ENCODE measurements at places on chromosomes 5 and 9.
A peak's percentile ranks its signal among the peaks of the same experiment; 100 is the strongest.

DNA sequence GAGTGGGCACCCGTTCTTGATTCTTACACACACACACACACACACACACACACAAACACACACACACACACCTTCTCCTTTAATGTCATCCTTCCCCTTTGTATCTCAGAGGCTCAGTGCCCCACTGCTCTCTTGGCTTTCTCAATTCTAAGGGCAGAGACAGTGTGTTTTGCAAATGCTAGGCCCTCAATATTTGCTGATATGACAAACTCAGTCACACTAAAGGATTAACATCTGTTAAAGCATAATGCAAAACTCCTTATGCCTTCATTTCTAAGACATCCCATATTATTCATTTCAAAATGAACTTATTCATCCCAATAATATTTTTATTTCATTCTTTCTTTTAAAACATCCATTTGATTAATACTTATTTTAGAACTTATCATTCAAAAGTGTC, 8.9 kb upstream of the NRG2 start:
- DNase-seq, result no peak

DNA sequence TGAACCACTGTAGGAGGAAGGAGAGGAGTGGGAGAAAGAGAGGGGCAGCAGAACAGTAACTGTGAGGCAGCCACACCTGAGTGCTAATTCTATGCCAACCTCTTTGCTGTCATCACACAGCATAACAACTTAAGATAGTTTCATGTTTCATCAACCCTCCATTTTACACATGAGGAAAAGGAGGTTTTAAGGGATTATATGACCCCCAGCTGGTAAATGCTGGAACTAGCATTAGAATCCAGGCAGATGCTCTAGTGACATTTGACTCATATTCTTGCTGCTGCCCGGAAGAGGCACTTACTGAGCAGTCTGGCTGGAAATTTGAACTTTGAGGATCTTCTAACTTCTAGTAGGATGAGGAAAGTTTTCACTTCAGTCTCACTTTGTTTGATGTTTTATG, 24.1 kb upstream of the VLDLR start:
- no peak for DNase-seq

GRCh38 chr9:90464978-90465377, 177.6 kb downstream of the DIRAS2 start:
- DNase-seq, result no peak

GRCh38 chr5:126464959-126465358, 41.8 kb downstream of the GRAMD2B start:
- no peak for DNase-seq

- DNase-seq, result no peak
These were observed 15.0 kb downstream of the NPR3 start for GRCh38 chr5:32726086-32726557.

DNA sequence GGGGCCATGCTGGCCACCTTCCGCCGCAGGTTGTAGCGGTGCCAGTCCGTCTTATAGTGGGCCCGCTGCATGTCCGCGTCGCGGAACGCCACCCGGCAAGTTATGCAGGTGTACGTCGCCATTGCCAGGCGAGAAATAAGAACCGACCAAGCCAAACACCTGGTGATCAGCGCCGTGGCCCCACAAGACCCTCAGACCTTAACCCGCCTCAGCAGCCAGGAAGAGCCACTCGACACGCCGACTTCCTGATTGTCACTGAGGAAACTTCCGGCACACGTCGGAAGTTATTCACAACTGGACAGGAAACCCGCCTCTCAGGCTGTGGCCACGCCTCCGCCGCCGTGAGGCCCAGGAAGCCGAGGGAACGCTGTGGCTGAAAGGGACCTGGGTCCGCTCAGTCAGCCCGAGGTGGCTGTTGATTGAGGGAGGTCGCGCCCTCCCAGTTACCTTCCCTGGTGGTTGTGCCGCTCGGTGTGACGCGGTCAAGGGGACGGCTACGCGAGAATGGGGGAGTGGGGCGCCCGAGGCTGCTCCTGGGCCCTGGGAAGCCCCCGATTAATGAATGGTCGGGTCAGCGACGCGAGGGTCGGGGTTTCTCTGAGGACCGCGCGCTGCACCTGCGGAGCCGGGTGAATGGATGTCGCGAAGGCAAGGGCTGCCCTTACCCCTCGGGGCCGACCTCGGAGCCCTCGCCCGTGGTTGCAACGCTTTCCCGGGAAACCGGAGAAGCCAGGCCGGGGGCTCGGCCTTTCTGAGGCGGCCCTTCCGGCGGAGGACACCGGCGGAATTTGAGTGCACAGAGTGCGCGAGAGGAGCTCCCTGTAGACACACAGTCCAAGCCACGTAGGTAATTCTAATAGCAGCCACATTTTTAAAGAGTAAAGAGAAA, at the start of gene ZNF622:
Gene ZNF622, minus strand, starts transcription at position 257 of the 889 bp plus-strand sequence. Its CDS starts 135 bp downstream, at position 122.
- peak; percentile 76 for DNase-seq

GRCh38 chr5:77333036-77333435, 122.6 kb downstream of the PDE8B start:
- DNase-seq, result no peak

DNA sequence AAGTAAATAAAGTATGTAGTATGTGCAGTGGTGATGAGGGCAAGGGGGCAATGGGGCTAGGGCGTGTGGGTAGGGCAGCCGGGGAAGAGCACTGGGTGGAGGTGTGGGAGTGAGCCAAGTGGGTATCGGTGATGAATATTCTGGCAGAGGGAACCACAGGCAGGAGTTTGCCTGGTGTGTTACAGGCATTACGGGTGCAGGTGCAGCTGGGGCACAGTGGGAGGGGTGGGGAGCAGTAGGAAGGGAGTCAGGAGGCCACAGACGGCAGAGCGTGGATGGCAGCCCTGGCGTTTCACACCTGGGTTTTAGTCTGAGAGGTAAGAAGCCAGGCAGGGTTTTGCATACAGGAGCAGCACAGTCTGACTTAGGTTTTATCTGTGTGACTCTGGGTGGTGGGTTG, 35.4 kb downstream of the SFXN1 start:
- no peak for DNase-seq

DNA sequence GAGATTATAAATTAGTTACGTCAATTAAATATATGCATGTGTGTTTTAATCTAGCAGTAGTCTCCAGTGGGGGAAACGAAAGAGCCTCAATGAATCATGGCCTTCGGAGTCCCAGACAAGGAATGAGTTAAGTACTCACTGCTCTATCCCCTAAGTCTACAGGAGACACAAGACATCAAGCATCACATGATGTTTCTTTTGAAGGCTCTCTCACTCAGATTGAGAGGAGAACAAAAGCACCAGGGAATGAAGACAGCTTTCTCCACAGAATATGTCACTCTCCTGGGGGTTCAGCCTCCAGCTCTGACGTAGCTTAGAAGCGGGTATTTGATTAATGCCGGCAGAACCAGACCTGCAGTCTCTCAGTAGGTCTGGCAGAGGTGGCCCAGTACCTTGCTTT, 381.4 kb downstream of the ACTL7B start:
- no peak for DNase-seq

DNA sequence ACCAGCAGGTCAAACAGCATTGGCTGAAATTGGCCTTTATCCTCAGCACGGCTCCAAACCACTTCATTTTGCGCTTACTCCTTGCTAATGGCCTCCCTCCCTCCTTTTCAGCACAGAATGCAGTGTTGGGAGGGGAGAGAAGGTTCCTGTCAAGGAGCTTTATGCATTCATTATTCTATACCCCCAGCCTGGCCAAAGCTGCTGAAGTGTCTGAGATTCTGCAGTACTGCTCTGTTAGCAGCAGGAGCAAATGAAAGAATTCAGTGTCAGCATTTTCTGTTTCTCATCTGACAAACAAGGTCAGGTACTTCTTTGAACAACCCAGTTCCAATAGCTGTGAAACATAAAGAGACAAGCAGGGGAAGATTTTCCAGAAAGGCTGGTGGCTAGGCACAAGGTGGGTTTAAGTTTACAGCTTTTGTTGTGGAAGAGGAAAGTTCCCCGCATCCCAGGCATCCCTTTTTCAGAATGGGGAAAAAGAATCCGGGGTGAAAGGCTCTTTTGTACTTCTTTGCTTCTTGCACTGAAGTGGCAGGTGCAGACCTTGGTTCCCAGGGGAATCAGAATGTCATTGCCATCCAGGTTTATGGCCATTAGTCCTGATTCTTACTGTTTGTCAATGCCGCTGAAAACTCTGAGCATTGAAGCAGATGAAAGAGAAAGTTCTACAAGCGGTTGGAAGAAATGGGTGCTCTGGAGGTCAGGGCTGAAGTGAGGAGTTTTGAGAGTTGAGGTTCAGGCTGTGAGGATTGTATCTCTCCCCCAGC, 109.3 kb upstream of the APC start:
- DNase-seq, result no peak

GRCh38 chr9:3971391-3972082, 328.3 kb downstream of the GLIS3 start:
- no peak for DNase-seq

DNA sequence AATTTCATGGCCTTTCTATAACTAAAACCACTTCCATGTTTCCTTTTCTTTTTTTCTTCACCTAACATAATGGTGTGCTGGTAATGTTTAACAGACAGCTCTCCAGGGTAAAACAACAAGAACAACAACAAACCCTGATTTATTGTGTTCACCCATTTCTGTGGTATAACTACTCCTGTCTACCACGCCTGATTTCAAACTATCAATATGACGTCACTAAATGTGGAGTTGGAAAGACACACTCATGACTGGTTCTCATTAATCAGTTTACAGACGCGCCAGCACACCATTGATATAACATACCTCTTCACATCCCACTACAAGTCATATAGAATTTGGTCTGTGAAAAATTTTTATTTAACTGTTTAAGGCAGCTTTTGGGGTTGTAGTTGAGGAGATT, 142.9 kb downstream of the ARRDC3 start:
- DNase-seq, result no peak

GRCh38 chr5:150322202-150322601, 19.5 kb upstream of the ARSI start:
- no peak for DNase-seq

DNA sequence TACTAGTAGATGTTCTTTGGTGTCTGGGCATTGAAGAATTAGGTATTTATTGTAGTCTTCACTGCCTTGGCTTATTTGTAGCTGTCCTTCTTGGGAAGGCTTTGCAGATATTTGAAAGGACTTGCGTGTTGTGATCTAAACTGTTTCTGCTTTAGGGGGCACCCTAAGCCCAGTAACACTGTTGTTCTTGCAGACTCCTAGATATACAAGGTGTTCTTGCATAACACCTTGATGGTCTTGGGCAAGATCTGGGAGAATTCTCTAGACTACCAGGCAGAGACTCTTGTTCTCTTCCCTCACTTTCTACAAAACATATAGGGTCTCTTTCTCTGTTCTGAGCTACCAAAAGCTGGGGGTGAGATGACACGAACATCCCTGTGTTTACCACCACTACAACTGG, 179.1 kb downstream of the FAM170A start:
- no peak for DNase-seq

Data from stimulated activated CD4-positive, alpha-beta T cell treated with anti-CD3 and anti-CD28 coated beads, Interleukin-15, amount 100 ng/mL, for 1 hour (primary cell).